ENCODE measurements at places on chromosomes 12 and 14.

DNA sequence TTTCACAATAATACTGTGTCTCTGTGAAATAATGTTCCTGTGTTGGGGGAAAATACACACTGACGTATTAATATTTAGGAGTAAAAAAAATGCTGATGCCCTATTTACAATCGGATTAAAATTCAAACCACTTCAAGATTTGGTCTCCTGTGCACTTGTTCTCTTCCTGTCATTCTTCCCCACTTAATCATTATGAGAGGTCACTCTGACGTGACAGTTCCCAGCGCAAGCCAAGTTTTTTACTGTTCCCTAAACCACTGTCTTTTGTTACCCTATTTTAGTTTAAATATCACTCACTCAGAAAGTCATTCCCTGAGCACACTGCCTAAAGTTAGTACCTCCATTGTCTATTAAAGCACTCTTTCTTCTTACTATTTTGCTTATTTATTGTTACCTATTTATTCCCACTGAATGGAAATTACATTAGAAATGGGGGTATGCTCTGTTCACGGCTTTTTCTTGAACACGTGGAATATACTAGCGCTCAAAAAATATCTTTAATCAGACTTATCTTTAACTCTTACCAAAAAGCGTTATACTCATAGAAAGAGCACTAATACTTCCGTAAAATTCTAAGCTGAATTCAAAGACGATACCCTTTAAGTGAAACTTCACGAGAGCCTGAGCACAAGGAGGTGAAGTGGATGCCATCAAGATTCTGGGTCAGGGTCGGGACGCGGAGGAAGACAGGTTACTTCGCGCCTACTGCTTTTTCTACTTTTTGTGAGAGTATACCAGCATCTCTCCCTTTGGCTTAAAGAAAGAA lies 670 bp upstream of the PSMA3 start:
- no peak for DNase-seq

DNA sequence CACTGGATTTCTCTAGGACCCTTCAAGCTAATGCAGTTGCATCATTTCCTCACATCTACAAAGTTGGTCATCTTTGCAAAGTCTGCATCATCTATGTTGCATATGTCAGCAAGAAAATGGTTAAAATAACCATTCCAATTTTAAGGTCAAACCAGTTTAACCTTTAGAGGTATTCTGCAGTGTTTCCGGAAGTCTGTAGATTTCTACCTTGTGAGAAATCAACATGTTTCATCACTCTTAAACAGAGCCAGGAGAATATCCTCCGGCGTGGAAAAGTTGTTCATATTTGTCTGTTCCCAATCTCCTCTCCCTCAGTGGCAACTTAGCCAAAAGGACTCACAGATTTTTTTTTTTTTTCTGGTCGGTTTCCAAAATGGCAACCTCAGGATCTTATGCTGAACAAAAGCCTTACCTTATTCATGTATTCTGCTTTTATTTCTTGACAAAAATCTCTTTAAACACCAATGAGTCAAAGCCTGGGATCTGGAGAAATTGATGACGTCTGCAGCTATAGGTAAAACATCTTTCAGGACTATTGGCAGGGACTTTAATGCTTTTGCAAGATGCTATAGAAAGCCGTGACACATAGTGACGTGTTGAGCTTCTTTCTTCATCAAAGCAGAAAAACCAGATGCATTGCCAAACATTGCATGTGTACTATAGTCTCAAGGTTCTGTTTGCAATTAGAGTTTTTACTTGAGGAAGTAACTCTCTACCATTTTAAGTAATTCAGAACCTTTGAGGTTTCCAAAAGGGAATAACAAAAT lies 16.0 kb upstream of the CDK17 start:
- no peak for DNase-seq

GRCh38 chr12:95848575-95849388 lies 10.0 kb upstream of the SNRPF start:
- DNase-seq = peak; percentile 55

DNA sequence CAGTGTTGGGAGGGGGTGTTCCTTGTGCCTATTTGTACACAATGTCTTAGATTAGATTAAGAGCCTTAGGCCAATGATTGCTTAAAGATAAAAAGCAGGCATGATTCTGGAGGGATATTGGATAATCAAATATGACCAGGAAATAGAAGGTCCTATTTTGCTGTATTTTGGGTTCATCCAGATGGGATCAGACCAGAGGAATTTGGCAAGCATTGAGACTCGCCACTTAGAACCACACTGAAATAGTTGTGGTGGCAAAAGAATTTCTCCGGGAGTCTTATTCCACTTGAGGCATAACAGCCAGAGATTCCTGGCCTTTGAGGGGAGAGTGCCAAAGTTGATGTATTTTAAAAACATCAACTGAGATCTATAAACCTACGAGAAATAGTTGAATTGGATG lies 327.2 kb downstream of the RAD51B start:
- no peak for DNase-seq

DNA sequence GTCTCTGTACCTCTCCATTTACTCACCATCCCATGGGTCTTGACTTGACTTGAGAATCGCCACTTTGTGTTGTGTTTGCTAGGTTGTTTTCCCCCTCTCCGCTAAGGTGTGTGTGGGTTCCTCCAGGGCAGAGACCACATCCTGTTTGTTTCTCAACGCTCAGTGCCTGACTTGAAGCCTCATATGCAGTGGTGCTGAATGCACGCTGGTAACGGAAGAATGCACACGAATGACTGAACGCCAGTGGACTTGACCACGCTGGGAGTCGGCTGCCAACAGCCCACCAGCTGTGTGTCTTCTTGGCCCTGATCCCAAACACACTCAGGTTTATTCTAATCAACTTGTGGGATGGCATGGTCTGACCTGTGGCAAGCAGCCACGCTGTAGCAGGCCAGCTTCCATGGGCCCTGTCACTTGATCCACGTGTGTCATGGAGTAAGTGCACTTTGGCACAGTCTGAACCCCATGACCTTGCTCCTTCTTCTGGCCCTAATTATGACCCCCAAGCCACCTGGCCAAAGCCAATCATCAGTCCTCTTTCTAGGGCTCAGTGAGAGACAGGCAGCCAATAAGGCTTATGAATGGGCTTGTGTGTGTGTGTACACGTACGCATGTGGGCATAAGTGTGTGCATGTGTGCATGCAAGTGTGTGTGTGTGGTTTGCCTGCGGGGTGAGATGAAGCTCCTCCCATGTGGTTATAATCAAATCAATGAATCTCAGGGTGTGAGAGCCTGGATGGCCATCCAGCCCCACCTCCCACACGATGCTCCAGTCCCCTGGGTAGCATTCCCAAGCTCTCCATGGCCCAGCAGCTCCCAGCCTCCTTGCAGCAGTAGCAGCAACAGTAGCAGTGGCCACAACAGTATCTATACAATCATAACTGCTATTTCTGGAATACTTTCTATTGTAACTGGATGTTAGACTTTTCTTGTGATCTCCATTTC lies 6.4 kb upstream of the TC2N start:
- peak; percentile 59 for DNase-seq

- DNase-seq = no peak
Observed at GRCh38 chr14:72801381-72801812, 92.5 kb downstream of the DPF3 start.

DNA sequence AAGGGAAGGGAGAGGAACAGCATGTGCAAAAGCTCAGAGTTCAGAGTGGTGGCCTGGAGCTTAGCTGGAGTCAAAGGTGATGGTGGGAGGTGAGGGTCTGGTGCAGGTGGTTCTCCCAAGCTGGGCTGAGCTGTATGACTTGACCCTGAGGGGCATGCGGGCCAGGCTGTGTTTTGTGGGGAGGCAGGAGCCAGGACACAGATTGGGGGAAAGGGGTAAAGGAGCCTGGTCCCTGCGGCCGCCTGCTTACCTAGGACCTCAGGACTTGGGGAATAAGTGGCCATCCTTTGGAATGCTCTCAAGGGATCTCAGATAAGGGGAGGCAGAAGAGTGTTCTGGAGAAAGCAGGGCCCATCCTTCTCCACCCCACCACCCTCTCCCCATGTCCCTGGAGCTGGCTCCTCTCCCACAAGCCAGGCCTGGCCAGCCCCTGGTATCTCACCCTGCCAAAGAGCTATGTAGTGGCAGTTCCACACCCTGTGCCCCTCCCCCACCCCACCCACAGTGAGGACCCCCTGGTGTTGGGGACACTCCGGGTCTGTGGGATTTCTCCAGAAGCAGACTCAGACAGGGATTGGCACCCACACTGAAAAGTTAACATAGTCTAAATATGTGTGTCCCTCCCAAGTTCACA lies 19.9 kb upstream of the CEP170B start:
- DNase-seq = no peak

- DNase-seq = no peak
Observed at GRCh38 chr14:105151838-105152793, 16.5 kb downstream of the JAG2 start.

- no peak for DNase-seq
Observed at GRCh38 chr12:96208801-96209549, 14.8 kb downstream of the ELK3 start.

GRCh38 chr12:58877243-58877743 lies 43.0 kb downstream of the LRIG3 start:
- peak; percentile 79 for DNase-seq

DNA sequence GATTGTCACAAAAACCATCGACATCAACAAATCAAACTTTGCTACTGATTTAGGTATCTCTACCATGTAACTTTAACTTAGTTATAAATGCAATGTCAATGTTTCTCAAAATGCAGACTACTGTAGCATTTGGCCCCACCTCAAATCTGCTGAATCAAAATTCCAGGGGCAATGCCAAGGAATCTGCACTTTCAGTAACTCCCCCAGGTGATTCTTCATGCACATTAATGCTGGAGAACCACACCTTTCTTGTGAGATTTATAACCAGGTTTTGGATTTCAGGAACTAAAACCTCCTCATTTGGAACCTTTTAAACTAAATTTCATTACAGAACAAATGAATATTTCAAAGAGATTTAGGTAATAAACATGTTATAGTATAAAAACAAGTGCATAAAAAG lies 4.9 kb downstream of the ATP2B1 start:
- DNase-seq = no peak

- DNase-seq = no peak
Observed at GRCh38 chr14:103008768-103009357, 48.5 kb downstream of the CDC42BPB start.

DNA sequence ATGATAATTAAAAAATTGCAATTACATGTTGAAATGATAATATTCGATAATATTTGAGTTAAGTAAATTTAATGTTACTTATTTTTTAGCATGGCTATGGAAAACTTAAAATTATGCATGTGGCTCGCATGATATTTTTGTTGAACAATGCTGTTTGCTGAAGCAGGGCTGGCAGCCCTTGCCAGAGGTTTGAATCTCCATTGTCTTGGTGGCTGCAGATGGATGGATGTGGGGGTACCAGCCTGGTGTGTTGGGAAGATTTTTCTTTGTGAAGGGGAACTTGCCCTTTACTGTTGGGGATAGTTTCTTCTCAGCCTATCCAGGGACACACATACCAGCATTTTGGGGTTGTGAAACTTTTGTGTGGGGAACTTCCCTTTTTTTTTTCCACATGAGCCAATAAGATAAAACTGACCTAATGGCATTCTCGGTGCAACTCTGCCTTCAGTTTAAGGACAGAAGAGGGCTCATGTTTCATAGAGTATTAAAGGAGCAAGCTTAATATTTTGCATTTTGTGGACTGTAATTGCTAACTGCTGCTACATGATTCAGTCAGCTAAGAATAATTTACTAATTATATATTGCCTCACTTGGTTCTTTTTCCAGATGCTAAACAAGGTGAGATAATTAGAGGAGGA lies 8.8 kb downstream of the RASSF3 start:
- no peak for DNase-seq

GRCh38 chr14:71168564-71169427 lies 261.5 kb downstream of the PCNX1 start:
- DNase-seq = no peak

- peak; percentile 26 for DNase-seq
Observed at GRCh38 chr14:103551338-103551762, 11.1 kb downstream of the BAG5 start.

- no peak for DNase-seq
Observed at GRCh38 chr14:80522936-80523335, 311.6 kb upstream of the DIO2 start.

DNA sequence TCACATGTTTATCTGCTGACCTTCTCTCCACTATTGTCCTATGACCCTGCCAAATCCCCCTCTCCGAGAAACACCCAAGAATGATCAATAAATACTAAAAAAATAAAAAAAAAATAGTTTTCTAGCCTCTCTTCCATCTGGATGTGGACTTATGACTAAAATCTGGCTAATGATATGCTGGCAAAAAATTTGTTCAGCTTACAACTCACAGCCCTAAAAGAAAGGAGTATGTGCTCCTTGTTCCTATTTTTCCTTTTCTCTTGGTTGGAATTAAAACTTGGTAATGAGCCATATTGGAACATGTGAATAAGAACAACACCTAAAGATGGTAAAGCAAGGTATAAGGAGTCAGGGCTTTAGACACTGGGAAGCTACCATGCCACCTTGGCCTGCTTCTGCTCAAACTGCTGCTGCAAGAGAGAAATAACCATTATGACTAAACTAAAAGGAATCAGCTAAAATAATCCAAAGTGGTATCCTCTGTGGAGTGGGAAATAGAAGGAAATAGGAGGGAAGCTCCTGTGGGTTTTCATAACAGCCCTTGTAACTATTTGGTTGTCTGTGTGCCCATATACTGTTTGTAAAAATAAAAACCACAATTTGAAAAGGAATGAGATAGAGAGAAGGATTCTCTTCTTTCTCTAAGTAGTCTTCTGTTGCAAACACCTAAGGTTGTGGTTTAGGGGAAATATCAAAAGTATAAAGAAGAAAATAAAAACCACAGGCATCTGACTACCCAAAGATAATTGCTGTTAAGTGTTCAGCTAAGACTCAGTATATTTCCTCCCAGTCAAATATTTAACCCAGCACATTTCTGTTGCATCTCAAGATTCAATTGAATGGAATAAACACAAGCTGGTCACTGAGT lies 53.8 kb downstream of the SDR9C7 start:
- no peak for DNase-seq

GRCh38 chr14:90815822-90816662 lies at the start of gene TTC7B:
TTC7B (minus strand) TSS chr14:90816430; CDS start chr14:90816295, 135 bp downstream.
- peak; percentile 51 for DNase-seq

DNA sequence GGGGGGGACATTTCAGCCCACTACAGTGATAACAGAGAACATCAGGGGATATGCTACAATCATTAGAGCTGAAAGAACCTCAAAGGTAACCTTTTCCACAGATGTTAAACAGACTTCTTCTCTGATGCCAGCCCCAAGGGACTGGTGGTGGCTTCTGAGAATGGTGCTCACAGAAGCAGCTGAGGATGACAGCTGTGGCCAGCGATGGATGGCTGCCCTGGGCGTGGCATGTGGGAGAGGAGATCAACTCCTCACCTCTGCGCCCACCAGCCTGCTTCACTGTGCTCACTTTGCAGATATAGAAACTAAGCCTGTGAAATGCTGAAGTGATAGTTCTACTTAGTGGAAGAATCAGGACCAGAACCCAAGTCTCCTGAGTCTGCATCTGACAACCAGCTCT lies 33.0 kb downstream of the FOXN3 start:
- DNase-seq = no peak

DNA sequence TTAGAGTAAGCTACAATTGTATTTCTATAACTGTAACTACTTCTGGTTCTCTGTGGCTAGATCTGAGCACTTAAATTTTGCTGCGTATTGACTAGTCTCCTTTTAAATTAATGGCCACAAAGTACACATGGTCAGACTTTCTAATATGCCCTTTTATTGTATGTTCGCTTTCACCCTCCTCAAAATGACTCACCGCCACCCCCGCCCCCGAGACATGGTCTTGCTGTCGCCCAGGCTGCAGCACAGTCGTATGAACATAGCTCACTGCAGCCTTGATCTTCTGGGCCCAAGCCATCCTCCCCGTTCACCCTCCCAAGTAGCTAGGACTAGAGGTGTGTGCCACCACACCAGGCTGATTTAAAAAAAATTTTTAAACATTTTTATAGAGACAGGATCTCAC lies 11.8 kb downstream of the MTERF2 start:
- no peak for DNase-seq

All from stomach (tissue), 19 donors.